NCI-H1092 (cell line): ENCODE measurements at places on chromosomes 2 and 18.

- no peak for DNase-seq
These were observed 19.5 kb downstream of the MYO1B start for GRCh38 chr2:191264647-191265081.

- DNase-seq, result no peak
These were observed 7.5 kb downstream of the CCDC93 start for GRCh38 chr2:118006326-118006725.

DNA sequence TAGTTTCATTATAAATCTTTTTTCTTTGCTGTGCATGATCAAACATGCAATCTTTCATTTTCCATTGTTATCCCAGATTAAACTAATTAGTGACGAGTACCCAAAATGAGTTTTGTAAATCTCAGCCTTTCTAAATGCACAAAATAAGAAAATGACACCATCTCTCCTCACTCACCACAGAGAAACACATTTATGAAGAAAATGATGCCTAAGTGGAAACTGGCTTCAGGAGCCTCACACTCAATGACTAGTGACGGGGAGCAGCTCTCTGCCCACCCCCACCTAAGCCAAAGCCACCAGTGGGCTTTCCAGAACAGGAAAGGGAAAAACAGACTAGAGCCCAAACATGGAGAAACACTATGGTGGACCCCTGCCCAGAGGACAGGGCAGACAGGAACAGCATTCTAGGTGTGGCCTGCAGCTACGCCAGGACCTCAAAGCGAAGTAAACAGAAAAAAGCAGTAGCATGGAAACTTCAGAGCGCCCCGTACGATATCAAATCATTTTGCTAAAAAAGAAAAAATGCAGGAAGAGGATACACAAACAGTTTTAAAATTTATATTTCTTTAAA is 113.5 kb downstream of the RBMS1 start:
- no peak for DNase-seq

GRCh38 chr18:38602341-38602740 is 1036.7 kb upstream of the CELF4 start:
- no peak for DNase-seq

- no peak for DNase-seq
These were observed 75.8 kb downstream of the ANKRD44 start for GRCh38 chr2:197234671-197235191.

DNA sequence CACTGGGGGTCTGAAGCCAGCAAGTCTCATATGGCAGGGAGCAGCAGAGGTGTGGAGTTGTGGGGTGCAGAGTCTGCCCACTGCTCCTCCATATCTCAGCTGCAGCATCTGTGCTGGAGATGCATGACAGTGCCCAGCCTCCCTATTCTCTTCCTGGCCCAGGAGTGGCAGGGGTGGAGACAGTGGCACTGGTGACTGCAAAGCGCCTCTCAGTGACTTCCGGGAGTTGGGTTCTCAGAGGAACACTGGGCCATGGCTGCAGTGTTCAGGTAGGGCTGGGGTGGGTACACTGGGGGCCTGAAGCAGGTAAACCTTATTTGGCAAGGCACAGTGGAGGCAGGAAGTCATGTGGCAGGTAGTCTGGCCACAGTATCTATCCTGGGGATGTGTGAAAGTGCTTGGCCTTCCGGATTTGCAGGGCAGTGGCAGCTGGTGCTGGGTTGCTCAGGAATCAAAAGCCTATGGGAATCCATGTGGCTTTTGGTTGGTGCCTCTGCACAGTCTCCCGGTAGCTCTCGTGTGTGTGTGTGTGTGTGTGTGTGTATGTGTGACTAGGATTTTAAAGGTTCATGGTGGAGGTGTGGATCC is 60.3 kb upstream of the THUMPD2 start:
- DNase-seq, result no peak

GRCh38 chr2:37666772-37667171 is 4.7 kb downstream of the CDC42EP3 start:
- DNase-seq, result no peak

DNA sequence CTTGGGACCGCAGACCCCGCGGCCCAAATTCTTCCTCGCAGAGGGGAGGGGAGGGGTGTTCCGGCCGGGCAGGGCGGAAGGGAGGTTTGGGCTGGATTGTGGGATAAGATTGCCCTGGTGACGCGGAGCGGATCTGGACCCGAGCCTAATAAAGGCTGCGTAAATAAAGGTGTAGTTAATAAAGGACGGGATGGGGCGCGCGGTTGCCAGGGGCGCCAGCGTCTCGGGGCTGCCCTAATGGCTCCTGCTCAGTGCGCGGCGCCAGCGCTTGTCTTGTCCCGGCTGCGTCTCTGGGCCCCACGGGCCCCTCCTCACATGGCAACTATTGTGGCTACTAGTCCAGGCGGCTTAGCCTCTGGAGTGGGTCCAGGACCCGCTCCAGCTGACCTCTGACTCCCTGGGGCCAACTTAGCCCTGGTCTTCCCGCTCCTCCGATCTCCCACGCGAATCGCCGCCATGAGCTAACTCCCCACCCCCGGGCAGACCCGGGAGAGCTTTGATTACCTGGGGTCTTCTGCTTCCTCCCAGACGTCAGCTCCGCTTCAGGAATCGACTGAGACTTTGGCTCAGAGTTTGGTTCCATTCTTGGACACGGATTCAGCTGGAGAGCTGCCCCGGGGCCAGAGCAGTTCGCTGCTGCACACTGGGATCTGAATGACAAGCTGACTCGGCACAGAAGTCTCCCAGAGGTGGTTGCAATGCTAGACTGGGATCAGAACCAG is 36.5 kb downstream of the SLC25A52 start:
- DNase-seq, result no peak
